ENCODE measurements at places on chromosomes 2 and 18.

- DNase-seq, result no peak
These were observed 221.4 kb downstream of the IKZF2 start for GRCh38 chr2:212929971-212930370.

- no peak for DNase-seq
These were observed 70.8 kb downstream of the SESTD1 start for GRCh38 chr2:179193759-179194394.

DNA sequence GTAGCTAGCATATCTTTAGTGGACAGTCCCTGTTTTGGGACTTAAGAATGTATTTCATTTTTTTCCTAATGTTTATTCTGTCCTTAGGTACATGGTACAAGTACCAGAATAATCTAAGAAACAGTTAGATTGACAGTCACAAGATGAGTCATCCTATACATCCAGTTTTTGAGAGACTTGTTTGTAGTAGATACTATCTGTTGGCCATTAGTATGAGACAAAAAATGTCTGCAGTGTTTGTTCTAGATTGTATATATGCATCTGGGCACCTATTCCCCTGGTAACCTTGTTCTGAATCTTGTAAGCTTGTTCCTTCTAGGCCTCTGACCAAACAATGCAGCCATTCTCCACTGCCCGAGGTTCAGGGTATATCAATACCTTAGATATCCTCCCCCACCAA, 1343.5 kb downstream of the SUCLG1 start:
- DNase-seq, result no peak

- no peak for DNase-seq
These were observed 52.3 kb downstream of the KLF7 start for GRCh38 chr2:207113414-207113813.

- no peak for DNase-seq
These were observed 120.7 kb upstream of the AGAP1 start for GRCh38 chr2:235373171-235373570.

GRCh38 chr2:205022841-205023240, 477.6 kb downstream of the PARD3B start:
- DNase-seq, result no peak

DNA sequence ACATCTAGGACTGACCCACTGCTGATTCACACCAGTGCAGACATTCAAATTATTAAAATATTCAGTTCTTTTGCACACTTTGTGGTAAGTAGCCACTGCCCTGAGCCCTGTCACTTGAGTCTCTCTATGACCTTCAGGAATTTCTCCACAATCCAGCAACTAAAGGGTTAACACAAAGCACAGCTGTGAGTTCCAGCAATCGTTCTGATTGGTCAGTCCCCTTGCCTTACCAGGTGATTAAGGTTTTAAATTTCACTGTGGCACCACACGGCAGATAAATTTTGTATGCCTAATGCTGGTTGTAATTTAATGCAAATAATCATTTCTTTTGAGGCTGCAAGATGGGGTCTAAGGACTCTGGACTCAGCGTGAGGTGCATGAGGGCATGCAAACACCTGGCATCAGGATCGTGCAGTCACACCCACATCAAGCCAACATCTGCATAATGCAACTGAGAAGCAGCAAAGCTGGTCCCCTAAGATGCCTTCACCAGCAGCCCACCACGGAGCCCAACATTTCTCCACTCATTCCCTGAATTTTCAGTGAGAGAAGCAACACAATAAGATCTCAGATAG, 36.6 kb downstream of the SLC14A1 start:
- no peak for DNase-seq

GRCh38 chr2:134667081-134667480, 51.7 kb downstream of the TMEM163 start:
- no peak for DNase-seq

- no peak for DNase-seq
These were observed 46.4 kb downstream of the ADCY3 start for GRCh38 chr2:24873619-24874018.

DNA sequence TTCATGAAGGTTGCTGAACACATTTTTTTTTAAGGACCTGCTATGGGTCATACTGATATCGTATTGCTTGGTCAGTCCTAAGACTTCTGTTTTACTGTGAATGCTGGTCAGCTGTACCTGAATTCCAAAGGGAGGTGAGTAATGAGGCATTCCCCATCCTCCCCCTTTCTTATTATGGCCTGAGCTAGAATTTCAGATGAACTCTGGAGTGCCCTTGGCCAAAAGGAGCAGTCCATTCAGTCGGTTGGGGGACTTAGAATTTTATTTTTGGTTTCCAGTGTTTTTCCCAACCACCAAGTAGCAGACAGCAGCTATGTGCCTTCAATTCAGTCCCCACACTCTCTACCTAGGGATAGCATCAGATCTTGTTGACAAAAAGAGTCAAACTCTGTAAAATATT, 26.9 kb upstream of the PDCL3 start:
- DNase-seq, result no peak

GRCh38 chr2:202099515-202099914, 26.5 kb downstream of the KIAA2012 start:
- DNase-seq, result no peak

DNA sequence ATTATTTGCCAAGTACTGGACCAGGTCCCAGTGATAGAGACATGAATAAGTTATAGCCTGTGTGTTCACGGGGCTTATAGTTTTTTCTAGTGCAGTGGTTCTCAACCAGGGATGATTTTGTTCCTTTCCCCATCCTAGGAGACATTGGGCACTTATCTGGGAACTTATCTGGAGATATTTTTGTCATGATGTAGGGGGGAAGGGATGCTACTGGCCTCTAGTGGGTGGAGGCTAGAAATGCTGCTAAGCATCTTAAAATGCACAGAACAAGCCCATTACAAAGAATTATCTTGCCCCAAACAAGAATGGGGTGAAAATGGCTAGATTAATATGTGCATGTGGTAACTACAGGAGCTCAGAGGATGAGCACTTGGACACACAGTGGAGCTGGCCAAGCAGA, 75.2 kb downstream of the KLHL29 start:
- DNase-seq, result no peak

- DNase-seq, result no peak
These were observed 321.7 kb upstream of the REV1 start for GRCh38 chr2:99811544-99811943.

- no peak for DNase-seq
These were observed 9.7 kb downstream of the CYBRD1 start for GRCh38 chr2:171531836-171532450.

- no peak for DNase-seq
These were observed 40.5 kb downstream of the HPCAL1 start for GRCh38 chr2:10343191-10343590.

GRCh38 chr18:50287028-50287440, 458 bp downstream of the CXXC1 start:
- peak; percentile 78 for DNase-seq

DNA sequence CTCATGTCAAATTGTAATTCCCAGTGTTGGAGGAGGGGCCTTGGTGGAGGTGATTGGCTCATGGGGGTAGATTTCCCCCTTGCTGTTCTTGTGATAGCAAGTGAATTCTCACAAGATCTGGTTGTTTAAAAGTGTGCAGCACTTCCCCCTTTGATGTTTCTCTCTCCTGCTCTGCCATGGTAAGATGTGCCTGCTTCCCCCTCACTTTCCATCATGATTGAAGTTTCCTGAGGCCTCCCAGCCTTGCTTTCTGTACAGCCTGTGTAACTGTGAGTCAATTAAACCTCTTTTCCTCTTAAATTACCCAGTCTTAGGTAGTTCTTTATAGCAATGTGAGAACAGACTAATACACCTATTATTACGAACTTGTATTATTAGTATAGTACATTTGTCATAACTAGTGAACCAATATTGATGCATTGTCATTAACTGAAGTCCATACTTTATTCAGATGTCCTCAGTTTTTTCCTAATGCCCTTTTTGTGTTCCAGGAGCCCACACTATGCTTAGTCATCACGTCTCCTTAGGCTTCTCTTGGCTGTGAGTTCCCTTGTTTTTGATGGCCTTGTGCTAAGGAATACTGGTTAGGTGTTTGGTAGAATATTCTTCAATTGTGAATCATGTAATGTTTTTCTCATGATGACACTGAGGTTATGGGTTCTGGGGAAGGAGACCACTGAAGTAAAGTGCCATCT, 4.5 kb upstream of the MAP3K2 start:
- DNase-seq, result no peak

DNA sequence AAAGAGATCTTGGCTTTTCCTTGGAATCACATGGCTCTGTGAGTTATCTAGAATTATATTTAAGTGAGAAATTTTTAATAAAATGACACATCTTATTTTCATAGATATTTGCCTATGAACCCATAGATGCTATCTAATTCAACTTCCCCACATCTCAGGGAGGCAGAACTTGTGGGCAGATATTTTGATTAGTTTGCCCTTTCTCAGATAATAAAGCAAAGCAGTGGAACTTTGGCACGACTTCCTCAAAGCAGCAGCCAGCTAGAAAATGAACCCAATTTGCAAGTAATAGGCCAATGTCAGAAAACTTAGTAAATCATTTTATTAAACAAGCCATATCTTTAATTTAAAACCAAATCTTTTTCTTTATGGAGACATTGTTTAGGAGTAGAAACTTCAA, 32.7 kb downstream of the RAB27B start:
- DNase-seq, result no peak

GRCh38 chr18:74539289-74539688, 5.0 kb downstream of the CNDP1 start:
- DNase-seq, result no peak

DNA sequence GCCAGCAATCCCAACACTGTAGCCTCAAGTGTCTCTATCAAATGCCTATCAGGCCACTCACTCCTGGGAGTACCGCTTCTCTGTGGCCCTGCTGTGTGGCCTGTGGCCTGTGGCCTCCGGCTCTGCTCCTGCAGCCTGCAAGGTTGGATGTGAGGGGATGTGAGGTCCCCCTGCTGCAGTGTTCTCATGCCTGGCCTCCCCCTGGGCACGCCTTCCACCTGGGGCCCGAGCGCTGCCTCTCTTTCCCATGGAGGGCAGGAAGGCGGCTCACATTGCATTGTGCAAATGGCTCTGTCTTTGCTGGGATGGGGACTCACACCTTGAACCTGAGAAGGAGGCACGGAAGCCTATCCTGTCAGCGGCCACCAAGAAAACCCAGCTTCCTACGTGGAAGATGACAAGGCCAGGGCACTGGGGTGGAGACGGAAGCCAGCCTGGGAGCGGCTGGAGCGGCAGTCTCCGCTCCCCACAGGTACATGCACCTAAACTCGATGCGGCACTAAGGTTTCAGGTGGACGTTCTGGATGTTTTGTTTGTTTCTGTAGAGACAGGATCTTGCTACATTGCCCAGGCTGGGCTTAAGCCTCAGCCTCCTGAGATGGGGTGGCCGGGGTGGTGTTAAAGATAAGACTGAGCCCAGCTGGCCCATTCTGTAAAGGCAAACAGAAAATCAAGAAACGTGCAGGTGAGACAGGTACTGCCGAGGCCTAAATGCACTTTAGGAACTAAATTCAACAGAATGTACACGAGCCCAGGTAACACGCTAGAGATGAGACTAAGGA, 140.1 kb downstream of the HDAC4 start:
- DNase-seq, result peak; percentile 62

- DNase-seq, result no peak
These were observed 171.2 kb downstream of the CMPK2 start for GRCh38 chr2:6694555-6694954.

- DNase-seq, result no peak
These were observed 171.3 kb downstream of the LOXHD1 start for GRCh38 chr18:46485675-46486194.

DNA sequence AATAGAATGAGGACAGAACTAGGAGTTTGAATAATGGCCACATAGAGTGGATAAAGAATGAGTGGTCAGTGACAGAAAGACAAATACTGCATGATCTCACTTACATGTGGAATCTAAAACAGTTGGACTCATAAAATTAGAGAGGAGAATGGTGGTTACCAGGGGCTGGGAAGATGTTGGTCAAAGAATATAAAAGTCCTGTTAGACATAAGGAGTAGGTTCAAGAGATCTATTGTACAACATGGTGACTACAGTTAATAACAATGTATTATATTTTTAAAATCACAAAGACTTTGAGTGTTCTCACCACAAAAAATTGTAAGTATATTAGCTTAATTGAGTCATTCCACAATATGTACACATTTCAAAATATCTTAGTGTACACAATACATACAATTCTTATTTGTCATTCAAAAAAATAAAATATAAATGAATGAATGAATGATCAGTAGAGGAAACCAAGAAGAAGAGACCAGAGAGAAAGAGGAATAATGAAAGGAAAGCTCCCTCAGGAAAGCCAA, 177.9 kb upstream of the VRK2 start:
- no peak for DNase-seq

DNA sequence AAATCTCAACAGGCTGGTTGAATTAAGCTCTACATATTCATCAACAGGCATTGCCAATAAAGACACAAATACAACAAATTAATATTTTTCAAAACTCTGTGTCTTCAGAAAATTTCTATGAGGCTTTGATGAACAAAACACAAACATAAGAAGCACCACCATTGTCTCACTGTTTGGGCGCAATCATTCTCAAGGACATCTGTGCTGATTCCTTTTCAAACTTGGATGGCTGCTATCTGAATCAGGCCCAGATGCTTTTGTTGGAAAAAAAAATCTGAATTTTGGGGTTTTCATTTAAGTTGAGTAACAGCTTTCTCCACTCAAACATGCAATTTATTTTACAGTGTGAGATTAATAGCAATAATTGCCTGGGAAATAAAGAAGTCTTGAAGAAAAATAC, 173.8 kb downstream of the NRXN1 start:
- no peak for DNase-seq

GRCh38 chr18:39788383-39788782, 2166.7 kb upstream of the PIK3C3 start:
- DNase-seq, result no peak

Data from sigmoid colon (tissue), 7 donors.